Lung (tissue), 17 donors: ENCODE measurements at places on chromosomes 12 and 14. TPM values are rescaled to one million over a fixed set of nuclear protein-coding genes. Genes with fewer than 3 reads are reported as not detected.

Gene LARP4
- 69.4 TPM for total RNA-seq

Gene SIX6
- not detected for total RNA-seq

Gene ARHGDIB
- total RNA-seq: 66.5 TPM

Gene FOXG1
- 0.06 TPM for total RNA-seq

Gene GPR162
- total RNA-seq: 36.0 TPM

Gene CIROP
- total RNA-seq: not detected

Gene PLEKHH1
- total RNA-seq: 2.9 TPM

GRCh38 chr14:104232070-104232484 lies 93.7 kb downstream of the KIF26A start:
- no peak for DNase-seq

DNA sequence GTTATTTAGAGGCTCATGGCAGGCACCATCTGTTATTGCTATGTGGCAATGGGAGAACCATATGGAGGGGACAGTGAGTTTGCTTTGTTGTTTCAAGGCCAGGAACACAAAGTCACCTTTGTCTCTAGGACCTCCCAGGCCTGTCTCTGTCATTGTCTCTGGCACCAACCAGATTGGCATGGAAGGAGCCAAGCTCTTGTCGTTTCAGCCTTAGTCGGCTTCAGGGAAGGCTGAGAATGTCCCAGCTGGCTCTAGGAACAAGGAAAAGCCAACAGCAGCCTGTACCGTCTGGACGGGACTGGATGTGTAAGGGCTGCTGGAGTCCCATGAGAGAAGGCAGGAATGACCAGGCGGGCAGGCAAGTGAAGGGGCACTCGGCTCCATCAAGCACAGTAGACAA lies 29.2 kb downstream of the RPH3A start:
- DNase-seq: no peak

- peak; percentile 63 for DNase-seq
Measured at GRCh38 chr12:18224745-18225144, 36.6 kb upstream of the PIK3C2G start.

- no peak for DNase-seq
Measured at GRCh38 chr12:46891306-46891705, 65.5 kb upstream of the SLC38A4 start.

GRCh38 chr12:50985322-50985721 lies 33.0 kb downstream of the HIGD1C start:
- DNase-seq: no peak

DNA sequence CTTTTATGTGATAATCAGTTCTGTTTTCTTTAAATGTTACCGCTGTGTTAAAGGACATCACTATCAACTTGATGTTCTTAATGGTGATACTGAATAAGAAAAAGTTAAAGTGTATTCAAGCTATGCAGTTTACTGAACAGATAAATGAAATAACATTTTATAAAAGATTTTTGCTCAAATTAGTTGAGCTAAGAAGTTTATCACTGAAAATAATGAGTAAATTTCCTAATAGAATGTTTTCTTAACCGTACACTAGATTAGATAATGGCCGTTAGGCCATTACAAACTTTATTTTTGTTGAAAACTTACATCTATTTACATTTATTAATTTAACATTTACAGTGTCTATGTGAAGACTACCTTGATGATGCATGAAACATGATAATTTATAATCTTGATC lies 25.0 kb downstream of the ATF7IP start:
- DNase-seq: no peak

DNA sequence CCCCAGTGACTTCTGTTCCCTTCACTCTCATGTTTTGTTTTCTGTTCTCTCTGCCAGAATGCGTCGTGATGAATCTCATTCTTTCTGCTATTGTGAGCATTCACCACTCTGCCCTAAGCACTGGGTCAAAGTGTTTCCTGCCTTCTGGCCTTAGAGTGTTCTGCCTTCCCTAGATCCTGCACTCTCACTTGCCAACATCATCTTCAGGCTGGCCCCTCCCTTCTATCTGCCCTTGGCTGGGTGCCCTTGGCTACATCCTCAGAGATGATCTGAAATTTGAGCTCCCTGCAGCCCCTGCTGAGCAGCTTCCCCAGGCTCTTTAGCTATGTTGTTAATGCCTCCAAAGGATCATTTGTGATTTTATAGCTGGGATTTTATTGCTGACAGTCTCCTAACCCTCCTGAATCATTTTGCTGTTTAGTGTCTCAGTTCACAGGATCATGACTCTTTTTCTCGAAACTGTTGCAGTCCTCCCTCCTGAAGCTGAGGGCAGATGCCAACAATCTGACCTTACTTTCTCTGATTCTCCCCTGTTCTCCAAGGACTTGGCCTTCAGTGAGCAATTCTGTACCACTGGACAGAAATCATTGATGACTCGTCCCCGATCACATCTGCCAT lies 4.5 kb downstream of the DHRS2 start:
- DNase-seq: peak; percentile 88

DNA sequence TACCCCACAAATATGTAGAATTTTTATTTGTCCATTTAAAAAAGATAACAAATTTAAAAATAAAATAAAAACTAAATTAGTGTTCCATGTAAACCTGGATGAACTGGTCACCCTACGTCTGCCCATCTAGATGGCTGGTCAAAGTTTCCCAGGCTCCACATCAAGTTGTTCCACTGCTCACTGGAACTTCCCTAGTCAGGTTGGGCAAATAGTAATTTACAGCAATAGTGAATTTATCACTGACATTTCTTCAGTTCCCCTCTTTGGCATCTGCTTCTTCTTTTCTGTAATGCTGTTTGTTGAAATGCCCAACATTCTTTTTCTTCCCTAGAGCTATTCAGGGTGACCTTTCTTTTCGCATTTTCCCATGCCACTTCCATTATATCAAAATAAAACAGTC lies 272.7 kb upstream of the BTG1 start:
- DNase-seq: no peak

GRCh38 chr12:77339610-77340009 lies 274.2 kb upstream of the E2F7 start:
- no peak for DNase-seq

GRCh38 chr14:99570544-99571302 lies 33.3 kb downstream of the CCDC85C start:
- no peak for DNase-seq

DNA sequence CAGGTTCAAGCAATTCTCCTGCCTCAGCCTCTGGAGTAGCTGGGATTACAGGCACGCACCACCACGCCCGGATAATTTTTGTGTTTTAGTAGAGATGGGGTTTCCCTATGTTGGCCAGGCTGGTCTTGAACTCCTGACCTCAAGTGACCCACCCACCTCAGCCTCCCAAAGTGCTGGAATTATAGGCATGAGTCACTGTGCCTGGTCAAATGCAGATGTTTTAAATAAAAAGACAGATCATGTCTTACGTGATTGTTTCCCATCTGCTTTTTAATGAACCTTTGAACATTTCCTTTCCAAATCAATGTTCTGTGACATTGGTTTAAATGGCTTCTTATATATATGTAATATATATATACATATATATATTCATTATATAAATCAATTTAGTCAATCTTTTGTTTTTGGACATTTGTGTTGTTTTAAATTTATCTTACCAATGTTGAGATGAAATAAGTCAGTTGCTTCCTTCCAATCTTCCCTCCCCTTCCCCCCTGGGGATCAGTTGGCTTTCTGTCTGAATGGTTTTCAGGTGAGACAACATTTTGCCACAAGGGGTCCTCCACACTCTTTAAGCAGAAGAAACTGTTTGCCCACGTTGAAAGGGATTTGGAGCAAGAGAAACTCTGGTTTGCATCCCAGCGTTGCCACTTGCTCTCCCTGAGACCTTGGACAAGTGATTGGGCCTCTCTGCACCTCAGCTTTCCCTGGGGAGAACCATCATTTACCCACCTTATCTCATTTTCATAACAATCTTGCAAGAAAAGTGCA lies 47.6 kb upstream of the RBM19 start:
- peak; percentile 52 for DNase-seq

DNA sequence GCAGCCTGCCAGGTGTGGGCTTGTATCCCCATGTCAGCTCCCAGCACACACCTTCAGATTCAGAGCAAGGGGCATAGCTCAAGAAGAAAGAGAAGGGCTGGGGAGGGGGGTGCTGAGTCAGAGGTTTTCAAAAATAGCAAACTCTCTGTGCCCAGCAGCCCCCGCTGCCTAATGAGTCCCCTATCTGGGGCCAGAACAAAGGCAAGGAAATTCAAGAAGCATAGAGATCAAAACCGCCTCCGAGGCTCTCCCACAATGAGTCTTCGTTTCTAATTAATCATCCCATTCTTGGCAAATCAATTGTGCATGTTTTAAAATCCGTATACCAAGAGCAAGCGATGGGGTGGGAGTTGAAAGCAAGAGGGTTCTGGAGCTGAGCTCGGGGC lies 19.5 kb upstream of the CMKLR1 start:
- no peak for DNase-seq

DNA sequence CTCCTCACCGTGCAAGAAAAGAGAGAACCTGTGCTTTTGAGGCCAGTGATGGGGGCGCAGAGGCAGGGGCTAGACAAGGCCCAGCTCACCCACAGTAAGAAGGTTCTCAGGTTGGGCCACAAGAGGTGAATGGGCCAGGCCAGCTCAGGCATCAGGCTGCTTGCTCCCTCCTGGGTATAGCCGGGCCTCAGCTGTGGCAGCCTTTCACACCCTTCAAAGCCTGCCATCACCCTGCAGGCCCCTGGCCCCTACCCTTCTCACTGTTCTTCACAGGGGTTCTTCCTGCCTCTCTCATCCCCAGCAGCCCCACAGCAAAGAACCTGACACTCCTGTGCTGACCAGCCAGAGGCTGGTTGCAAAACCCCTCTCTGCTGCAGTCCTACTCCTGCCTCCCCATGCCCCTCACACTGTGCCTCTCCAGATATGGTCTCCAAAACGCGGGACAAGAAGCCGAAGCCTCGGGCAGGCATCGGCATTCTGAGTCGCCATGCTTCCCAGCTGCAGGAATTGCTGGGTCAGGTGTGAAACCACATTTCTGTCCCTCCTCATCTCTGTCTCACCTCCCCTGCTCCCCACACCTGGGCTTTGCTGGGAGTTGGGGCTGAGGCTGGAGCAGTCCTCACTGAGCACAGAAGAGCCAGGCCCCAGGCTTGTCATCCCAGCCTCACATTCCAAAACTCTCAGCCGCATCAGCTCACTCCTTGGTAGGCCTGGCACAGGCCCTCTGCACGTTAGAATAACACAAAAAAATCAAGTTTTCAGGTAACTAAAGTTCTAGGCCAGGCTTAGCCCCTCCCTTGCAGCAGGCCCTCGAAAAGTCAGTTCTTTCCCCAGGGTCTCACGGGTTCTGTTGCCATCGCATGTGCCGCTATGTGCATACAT lies 6.9 kb upstream of the FAIM2 start:
- no peak for DNase-seq

- peak; percentile 7 for DNase-seq
Measured at GRCh38 chr12:40534828-40535227, 157.4 kb upstream of the CNTN1 start.

- no peak for DNase-seq
Measured at GRCh38 chr12:8028267-8028666, 4.2 kb upstream of the FOXJ2 start.

DNA sequence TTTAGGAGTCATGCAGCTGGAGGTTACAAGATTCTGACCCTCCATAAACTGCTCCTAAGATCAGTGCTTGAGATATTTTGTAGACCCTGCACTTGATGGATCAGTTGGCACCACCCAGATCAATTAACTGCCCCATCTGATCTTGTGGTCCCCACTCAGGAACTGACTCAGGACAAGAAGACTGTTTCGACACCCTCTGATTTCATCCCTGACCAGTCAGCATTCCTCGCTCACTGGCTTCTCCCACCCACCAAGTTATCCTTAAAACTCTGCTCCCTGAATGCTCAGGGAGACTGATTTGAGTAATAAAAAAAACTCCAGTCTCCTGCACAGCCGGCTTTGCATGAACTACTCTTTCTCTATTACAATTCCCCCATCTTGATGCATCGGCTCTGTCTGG lies 360.2 kb downstream of the GALC start:
- no peak for DNase-seq
